ENCODE measurements at places on chromosomes 6 and 20. TPM values are rescaled to one million over a fixed set of nuclear protein-coding genes. Genes with fewer than 3 reads are reported as not detected.

DNA sequence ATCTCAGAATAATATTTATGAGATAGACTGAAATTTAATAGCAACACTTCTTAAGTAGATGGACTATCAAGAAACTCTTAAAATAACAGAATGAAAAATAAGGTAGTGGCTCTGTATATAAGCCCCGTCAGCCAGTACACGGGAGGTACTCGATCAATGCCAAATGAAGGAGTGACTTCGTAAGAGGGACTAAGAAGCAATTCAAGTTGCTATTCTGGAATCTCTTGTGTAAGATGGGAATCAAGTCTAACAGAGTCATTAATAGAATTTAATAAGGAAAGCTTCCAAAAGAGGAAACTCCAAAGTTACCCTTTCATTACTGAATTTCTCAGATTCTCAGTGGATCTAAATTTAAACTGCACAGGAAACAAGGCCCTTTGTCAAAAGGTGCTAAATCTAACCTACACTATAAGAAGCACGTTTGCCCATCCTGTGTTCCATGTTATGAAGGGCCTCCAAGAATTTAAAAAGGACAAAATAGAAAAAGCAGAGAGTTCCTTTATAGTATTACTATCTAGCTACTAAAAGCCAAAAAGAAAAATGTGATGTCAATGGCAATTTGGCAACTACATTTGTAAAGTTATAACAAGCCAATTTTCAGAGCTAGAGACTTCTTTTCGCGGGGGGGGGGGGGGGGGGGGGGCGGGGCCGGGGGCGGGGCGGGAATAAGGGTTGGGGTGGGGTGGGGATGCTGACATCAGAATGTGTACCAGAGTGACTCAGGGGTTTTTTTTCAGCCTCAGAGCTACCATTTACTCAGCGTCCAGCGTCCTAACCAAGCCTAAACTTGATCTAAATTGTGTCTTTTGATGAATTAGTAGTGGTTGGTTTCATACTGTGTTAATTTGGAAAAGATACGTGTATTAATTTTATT lies 200.6 kb downstream of the GMPR start:
- DNase-seq: peak; percentile 12

DNA sequence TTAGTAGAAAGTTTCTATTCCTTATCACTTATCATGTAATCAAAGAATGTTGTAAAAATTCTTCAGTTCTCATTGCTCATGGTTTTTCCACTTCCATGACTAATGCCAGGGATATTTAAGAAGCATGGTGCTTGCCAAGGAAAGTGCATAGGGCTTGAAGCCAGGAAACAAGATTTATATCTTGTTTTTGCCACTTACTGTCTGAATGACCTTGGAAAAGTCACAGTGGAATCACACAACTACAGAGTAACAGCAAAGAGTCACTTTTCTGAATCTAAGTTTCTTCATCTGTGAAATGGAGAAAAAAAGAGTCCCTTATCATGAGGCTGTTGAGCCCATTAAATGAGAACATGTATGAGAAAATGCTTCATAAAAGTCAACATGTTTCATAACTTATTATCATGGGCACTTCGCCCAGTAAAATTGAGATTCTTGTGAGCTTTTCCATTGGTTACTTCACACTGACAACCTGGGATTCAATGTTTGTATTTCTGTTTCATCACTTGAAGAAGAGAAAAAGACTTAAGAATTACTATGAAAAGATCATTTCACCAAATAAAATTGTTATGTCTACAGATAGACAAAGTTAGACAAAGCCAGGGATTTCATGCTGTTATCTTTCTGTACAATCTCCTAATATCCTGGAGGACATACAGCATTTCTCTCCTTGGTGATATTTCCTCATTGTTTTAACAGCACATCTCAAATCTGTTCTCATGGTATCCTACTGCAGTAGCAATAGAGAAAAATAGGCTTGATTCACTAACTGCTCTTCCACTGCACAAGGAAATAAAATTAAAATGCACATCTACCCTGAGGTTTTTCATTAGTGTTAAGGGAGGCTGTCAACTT lies 7.6 kb upstream of the BMP5 start:
- peak; percentile 60 for DNase-seq

The RBM39 gene
- total RNA-seq: 396 TPM

GRCh38 chr6:96433950-96434349 lies 87.7 kb upstream of the UFL1 start:
- no peak for DNase-seq

The IYD gene
- 1.9 TPM for total RNA-seq

DNA sequence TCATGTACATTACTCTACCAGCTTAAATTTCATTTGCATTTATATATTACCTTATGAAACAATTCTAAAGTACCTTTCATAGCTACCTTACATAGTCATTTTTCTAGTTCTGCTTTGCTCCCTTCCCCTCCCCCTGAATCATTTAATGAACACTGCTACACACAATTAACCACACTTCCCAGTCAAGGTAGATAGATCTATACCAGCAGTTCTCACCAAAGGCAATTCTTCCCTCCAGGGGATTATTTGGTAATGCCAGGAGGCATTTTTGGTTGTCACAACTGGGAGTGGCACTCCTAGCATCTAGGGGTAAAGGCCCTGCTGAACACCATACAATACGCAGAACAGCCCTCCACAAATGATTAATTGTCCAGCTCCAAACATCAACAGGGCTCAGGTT lies 143.9 kb upstream of the SHLD1 start:
- DNase-seq: no peak

DNA sequence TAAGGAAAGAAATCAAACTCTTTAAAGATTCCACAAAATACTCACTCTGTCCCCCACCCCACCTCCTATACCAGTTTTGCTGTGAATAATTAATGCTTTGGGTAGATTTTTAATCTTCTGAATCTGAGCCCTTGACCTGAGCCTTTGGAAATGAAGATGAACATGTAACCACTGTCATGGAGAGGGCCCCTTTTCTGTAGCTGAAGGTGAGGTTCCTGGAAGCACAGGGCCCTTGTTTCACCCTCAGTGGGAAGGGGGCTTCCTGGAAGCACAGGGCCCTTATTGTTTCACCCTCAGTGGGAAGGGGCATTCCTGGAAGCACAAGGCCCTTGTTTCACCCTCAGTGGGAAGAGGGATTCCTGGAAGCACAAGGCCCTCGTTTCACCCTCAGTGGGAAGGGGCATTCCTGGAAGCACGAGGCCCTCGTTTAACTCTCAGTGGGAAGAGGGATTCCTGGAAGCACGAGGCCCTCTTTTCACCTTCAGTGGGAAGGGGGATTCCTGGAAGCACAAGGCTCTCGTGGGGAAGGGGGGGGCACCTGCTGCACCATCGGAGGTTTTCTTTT lies 75.7 kb downstream of the DACT2 start:
- no peak for DNase-seq

Data from HT-29 (cell line).